ENCODE measurements at places on chromosomes 12 and 14.

DNA sequence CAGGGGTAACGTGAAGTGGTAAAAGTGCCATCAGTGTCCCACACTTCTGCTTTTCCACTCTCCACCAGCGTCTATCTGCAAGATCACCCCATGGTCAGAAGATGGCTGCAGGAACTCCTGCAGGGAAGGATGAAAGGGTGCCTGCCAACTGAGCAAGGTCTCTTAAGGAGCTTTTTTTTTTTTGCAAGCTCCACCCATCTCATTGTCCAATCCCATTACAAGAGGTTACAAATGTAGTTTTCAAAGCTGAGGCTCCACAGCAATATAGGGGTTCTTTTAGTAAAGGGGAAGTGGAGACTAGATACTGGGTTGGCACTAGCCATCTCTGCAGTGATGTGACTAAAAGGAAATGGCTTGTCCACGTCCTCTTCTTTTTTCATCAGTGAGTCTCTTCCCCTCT lies 5.9 kb upstream of the BHLHE41 start:
- DNase-seq, result no peak

- no peak for DNase-seq
Observed at GRCh38 chr14:89858089-89858488, 96.4 kb downstream of the EFCAB11 start.

DNA sequence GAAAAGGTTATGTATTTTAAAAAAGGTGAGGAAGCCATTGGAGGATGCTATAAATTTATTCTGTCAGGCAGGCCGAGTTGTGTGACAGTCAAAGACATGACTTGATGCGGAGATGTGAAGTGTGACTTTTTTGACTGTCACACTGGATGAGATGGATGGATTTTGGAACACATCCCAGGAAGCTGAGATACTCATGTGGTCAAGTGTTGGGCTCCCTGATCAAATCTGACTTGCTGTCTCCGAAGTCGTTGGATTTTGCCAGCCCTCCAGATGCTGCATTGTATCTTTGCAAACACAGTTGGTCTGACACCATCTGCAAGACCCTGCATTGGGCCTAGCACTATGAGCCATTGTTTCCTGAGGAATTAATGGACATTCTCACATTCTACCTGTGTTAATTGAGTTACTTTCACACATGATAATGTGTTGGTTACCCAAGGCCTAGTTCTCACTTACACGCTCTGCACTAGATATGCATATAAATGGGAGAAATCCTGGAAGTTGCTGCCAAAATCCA lies 204.0 kb upstream of the PRKD1 start:
- no peak for DNase-seq

- DNase-seq, result no peak
Observed at GRCh38 chr12:68237078-68237477, 11.5 kb upstream of the IL26 start.

DNA sequence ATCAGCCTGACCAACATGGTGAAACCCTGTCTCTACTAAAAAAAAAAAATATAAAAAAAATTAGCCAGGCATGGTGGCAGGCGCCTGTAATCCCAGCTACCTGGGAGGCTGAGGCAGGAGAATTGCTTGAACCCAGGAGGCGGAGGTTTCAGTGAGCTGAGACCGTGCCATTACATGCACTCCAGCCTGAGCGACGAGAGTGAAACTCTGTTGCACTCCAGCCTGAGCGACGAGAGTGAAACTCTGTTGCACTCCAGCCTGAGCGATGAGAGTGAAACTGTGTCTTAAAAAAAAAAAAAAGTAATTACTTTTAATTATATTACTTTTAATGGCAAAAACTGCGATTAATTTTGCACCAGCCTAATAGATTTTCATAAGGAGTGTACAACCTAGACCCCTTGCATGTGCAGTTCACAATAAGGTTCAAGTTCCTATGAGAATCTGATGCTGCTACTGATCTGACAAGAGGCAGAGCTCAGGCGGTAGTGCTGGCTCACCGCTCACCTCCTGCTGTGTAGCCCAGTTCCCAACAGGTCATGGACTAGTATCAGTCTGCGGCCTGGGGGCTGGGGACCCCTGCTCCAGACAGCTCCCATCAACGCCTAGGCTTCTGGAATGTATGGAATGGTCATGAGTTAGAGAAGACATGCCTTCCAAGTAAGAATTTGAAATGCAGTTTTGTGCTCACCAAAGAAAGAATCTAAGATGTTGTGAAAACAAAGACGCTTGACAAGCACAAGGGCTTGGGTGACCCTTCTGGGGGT lies 10.1 kb downstream of the LTB4R start:
- no peak for DNase-seq

GRCh38 chr14:65588426-65589140 lies 176.1 kb downstream of the FUT8 start:
- DNase-seq, result no peak

DNA sequence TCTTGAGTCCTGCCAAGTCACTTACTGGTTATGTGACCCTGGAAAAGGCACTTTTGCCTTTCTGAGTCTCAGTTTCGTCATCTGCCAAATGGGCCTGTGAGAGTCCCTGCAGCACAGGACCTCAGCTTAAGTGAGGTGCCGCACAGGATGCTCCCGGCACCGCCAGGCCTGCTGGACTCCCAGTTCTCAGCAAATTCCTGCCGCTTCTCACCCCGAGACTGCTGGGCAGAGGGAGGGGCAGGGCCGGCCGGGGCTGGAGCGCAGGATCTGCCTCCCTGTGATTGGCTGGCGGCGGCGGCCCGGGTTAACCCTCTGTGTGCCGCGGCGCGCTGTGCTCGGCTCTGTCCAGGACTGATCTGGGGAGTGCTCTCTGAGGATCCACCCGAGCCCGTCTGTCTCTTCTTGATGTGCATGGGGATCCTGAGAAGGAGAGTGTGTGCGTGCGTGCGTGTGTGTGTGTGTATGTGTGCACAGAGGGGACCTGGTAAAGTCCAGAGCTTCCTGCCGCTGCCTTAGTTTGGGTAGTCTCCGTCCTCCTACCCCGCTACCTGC lies 8.6 kb downstream of the SETD1B start:
- peak; percentile 83 for DNase-seq

GRCh38 chr12:60101715-60102114 lies 505.9 kb downstream of the SLC16A7 start:
- DNase-seq, result no peak

DNA sequence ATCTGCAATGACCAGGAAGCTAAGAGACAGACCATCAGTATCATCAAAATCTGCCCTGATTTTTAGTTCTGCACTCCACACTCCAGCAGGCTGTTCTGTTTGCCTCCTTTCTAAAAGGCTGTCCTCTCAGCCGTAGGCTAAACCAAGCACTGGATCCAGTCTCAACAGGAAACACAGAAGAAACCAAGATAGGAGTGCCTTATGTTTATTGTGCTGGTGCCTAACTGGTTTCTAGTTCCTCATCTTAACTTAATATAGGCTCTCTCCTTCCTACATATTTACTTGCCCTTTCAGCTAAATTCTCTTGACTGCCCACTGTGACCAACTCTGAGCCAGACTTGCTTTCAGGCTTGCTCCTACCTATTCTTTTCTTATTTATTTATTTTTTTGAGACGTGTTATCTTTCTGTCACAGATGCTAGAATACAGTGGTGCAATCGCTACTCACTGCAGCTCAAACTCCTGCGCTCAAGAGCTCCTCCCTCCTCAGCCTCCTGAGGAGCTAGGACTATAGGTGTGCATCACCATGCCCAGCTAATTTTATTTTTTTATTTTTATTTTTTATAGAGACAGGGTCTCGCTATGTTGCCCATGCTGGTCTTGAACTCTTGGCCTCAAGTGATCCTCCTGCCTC lies 30.8 kb downstream of the GALNT4 start:
- DNase-seq, result no peak

Measured in liver (tissue), 10 donors.